ENCODE measurements at places on chromosomes 11 and 22. TPM values are rescaled to one million over a fixed set of nuclear protein-coding genes. Genes with fewer than 3 reads are reported as not detected.

GRCh38 chr11:71192629-71193028 lies 59.7 kb downstream of the SHANK2 start:
- no peak overlapping the region for H3K4me3 ChIP-seq
- no peaks in the 10 kb centered on the region for H3K36me3 ChIP-seq

GRCh38 chr11:119622454-119623143 lies 106.4 kb downstream of the NECTIN1 start:
- H3K27me3 ChIP-seq, result no peaks in the 10 kb centered on the region
- no peaks in the 10 kb centered on the region for H3K4me1 ChIP-seq
- no peak for DNase-seq
- H3K27ac ChIP-seq, result no peak overlapping the region

GRCh38 chr11:134139873-134140331 lies 71.0 kb downstream of the JAM3 start:
- H3K27ac ChIP-seq, result no peak overlapping the region
- no peaks in the 10 kb centered on the region for H3K36me3 ChIP-seq
- no peaks in the 10 kb centered on the region for H3K4me1 ChIP-seq
- H3K4me3 ChIP-seq, result no peak overlapping the region
- DNase-seq, result peak; percentile 56
- no peaks in the 10 kb centered on the region for H3K27me3 ChIP-seq

GRCh38 chr22:20494978-20495860 lies at the start of gene KLHL22:
Gene KLHL22, minus strand, starts transcription at chr22:20495795. Its CDS starts 6,584 bp downstream, at chr22:20489211.
- H3K4me3 ChIP-seq, result peak within 1 kb of the TSS; percentile 78
- peaks cover 17% of the 10 kb centered on the region for H3K4me1 ChIP-seq
- H3K36me3 ChIP-seq, result no peaks in the 10 kb centered on the region

DNA sequence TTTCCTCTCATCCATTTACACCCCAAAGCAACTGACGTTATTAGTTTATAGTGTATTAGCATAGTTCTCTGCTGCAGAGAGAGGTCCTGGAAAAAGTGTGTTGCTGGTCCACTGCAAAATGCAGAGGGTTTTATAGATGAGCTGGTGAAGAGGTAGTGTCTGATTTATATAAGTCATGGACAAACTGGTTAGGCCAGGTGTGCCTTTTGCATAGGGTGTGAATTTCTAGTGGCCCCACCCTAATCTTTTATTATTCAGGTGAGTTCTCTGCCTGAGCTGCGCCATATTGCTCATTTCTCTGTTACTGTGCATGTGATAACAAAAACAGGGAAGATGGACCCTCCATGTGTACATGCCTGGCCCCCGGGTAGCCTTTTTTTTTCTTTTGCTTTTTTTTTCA lies 43.1 kb upstream of the TRIM77 start:
- no peak overlapping the region for H3K4me3 ChIP-seq
- H3K27me3 ChIP-seq, result no peaks in the 10 kb centered on the region
- DNase-seq, result no peak

DNA sequence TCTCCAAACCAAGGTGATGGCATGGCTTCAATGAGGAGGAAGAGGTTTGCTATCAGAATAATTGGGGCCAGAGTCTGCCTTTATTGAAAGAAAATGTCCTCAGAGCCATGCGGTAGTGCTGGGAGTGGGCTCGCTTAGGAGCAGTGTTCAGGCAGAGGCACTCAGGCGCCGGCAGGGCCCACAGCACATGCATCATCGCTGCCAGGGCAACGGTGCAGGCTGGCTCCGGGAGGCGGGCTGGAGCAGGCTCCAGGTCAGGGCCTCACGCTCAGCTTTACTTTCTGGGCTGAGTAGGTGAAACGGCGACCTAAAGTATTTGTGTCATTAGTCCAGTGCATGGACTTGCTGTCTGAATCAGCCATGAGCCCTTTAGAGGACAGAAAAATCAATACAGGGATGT lies 169.9 kb upstream of the CCDC90B start:
- H3K27ac ChIP-seq, result no peak overlapping the region
- peak; percentile 53 for DNase-seq
- H3K27me3 ChIP-seq, result no peaks in the 10 kb centered on the region
- H3K4me1 ChIP-seq, result no peaks in the 10 kb centered on the region

DNA sequence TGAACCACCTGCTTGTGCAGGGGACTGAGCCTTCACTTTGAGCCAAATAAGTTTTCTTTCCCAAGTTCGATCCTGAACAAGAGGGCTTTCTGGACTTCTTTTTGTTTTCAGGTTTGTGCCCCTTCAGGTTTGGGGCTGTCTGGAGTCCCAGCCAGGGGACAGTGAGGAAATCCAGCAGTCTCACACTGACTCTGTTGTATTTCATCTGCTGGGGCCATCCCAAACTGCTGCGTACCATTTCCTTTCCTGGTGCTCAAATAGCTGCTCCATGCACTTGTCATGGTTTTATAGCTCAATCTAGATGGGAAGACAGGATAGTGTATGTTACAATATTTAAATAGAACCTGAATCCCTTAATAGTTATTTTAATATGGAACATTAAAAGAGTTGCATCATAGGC lies 66.3 kb upstream of the IGLL5 start:
- H3K27ac ChIP-seq, result no peak overlapping the region
- DNase-seq, result no peak
- no peaks in the 10 kb centered on the region for H3K4me1 ChIP-seq
- no peak overlapping the region for H3K4me3 ChIP-seq
- H3K27me3 ChIP-seq, result no peaks in the 10 kb centered on the region
- no peaks in the 10 kb centered on the region for H3K36me3 ChIP-seq

DNA sequence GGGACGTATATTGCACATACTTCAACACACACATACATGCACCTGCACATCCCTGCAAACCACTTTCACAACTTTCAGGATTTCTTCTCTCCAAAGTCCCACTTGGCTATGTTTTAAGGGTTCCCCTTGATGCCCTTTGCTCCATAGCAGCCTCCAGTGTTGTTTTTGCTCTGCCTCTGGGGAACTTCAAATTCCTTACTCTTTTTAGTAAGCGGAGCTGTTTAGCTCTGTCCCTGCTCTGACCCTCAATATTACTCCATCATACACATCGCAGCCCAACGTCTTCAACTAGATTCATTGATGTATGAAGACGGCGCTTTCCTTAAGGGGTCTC lies 18.3 kb downstream of the PRR5L start:
- H3K36me3 ChIP-seq, result no peaks in the 10 kb centered on the region
- H3K4me3 ChIP-seq, result no peak overlapping the region
- H3K27ac ChIP-seq, result no peak overlapping the region
- DNase-seq, result no peak

GRCh38 chr11:19389787-19390303 lies 149.1 kb upstream of the E2F8 start:
- H3K36me3 ChIP-seq, result no peaks in the 10 kb centered on the region
- peak; percentile 67 for DNase-seq
- no peak overlapping the region for H3K4me3 ChIP-seq
- H3K27me3 ChIP-seq, result no peaks in the 10 kb centered on the region
- peak overlapping the region; percentile 48 for H3K27ac ChIP-seq

DNA sequence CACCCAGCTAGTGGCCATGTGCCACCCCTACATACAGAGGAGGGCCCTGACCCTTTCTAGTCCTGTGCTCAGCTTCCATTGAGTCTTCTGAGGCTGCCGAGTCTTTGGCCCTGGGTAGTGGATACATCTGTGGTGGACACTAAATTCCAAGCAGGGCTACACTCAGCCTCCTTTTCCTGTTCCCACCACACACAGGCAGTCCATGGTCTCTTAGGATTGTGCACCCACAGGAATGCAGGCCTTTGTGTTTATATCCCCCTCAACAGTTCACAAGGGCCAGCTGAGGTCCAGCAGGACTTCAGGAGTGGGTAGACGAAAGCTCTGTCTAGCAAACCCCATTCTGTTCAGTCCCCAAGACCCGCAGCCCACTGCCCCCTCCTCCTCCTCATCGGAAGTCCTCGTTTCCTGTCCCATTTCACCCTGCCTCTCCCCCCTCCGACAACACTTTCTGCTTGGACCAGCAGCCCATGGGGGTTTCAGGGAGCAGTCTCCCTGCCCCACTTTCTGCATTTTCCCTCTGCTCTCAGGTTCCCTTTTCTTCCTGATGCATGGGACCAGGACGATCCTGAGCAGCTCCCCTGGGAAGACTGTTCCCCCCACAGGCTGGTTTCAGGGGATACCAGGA lies 91.8 kb downstream of the SWAP70 start:
- H3K36me3 ChIP-seq, result peaks cover 4% of the 10 kb centered on the region
- no peak overlapping the region for H3K27ac ChIP-seq
- no peaks in the 10 kb centered on the region for H3K27me3 ChIP-seq
- H3K4me3 ChIP-seq, result no peak overlapping the region

GRCh38 chr11:98561252-98561651 lies 459.5 kb upstream of the CNTN5 start:
- H3K36me3 ChIP-seq, result no peaks in the 10 kb centered on the region
- no peaks in the 10 kb centered on the region for H3K27me3 ChIP-seq
- no peaks in the 10 kb centered on the region for H3K4me1 ChIP-seq
- no peak overlapping the region for H3K4me3 ChIP-seq
- DNase-seq, result no peak

DNA sequence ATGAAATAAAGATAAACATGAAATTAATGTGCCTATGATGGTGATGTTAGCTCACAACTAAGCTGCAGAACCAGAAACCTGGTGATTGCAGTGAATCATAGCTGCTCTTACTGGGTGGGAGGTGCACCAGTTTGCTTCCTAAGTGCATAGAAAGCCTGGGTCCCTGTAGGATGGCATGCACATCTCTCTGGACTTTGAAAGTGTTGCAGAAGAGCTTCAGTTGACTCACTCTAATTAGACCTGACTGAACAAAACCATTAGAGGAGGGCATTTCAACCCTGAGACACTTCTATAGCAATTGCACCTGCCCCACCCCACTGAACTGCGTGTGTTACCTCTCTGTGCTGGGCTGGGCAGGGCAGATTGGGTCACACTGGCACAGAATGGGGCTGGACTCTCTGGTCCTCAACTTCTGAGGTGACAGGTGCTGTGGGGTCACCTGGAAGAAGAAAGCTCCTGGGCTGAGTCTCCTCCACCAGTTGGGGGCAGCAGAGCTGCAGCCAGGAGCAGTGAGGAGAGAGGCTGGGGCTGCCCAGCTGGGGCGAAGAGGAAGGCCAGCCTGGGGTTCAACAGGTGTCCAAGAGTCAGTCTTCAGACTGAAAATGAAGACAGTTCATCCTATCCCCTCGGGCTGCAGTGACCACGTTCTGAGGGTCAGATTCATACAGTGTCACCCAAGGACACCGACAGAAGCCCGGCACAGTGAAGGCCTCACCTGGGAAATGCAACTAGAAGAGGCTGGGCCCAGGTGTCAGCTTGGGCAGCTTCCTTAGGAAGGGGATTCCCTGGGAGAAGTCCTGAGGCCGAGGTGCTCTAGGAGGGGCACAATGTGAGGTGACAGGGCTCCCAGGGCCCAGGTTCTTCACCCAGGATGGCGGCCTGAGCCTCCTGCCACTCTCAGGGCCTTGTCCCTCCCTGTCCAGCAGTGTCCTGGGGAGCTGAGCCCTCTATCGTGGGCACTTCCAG lies 58.1 kb downstream of the GGTLC2 start:
- H3K4me1 ChIP-seq, result no peaks in the 10 kb centered on the region
- H3K27ac ChIP-seq, result no peak overlapping the region
- DNase-seq, result no peak

DNA sequence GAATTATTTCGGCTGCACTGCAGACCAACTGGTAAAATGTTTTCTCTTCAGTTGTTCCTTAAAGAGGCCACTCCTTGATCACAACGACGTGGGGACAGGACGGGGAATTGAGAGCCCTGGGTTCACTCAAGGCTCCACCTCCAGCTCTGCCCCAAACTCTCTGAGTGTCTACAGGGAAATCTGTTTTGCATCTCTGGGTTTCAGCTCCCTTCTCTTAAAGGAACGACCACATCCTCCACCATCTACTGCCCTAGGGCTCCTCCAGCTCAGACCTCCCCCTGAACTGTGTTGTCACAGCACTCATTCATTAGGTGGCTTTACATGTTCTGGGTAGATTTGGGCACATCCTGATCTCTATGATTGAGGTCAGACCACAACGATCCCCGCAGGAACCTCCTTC lies 5.1 kb upstream of the PPFIA1 start:
- DNase-seq, result no peak
- no peaks in the 10 kb centered on the region for H3K36me3 ChIP-seq

GRCh38 chr22:21672107-21672629 lies 6.4 kb downstream of the PPIL2 start:
- no peaks in the 10 kb centered on the region for H3K27me3 ChIP-seq
- DNase-seq, result no peak
- peaks cover 10% of the 10 kb centered on the region for H3K4me1 ChIP-seq
- H3K27ac ChIP-seq, result no peak overlapping the region
- H3K36me3 ChIP-seq, result peaks cover 51% of the 10 kb centered on the region

DNA sequence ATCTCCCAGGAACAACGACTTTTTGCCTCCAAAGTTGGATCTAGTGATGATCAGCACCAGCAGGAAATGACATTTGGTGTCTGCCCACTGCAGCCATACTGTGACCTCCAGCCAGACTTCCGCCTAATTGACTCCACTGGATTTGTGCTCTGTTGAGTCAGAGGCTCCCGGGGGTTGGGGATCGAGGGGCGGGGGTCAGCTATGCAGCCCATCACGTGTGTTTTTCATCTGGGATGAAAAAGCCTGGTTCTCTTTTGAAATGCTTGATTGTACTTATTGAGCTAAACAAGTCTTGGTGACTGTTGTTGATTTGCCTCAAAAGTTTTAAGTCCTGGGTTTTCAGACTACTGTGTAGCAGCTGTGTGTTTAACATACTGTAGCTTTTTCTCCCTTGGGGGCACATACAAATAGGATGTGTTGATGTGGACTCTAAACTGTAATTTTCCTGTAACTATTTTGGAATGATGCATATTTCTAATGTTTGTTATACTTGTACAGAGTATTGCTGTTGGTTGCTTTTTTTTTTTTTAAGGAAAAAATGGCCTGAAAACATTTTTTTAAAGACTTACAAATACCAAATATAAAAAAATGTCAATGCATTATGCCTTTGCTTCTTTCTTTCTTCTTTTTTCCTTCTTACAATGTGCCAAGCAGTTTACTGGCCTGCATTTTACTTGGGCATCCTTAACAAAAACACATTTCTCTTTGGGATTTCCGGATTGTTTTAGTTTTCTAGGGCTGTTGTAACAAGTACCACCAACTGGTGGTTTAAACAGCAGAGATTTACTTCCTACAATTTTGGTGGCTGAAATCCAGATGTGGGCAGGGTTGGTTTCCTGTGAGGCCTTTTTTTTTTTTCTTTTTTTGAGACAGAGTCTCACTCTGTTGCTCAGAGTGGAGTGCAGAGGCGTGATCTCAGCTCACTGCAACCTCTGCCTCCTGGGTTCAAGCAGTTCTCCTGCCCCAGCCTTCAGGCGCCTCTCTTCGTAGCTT lies 46.1 kb upstream of the OR4B1 start:
- H3K4me3 ChIP-seq, result no peak overlapping the region
- no peaks in the 10 kb centered on the region for H3K36me3 ChIP-seq
- H3K4me1 ChIP-seq, result peaks cover 7% of the 10 kb centered on the region
- peak; percentile 23 for DNase-seq
- no peak overlapping the region for H3K27ac ChIP-seq

EHF gene
- total RNA-seq, result 11.3 TPM

PLAAT5 gene
- 0.78 TPM for total RNA-seq

MS4A7 gene
- total RNA-seq, result 44.2 TPM

OR52A1 gene
- not detected for total RNA-seq

SLC25A45 gene
- total RNA-seq, result 16.5 TPM

DNAJB13 gene
- 0.75 TPM for total RNA-seq

IGSF9B gene
- total RNA-seq, result 9.7 TPM

SLCO2B1 gene
- total RNA-seq, result 244 TPM

CBLIF gene
- total RNA-seq, result not detected

UCP3 gene
- total RNA-seq, result 3.5 TPM

SORL1 gene
- 73.8 TPM for total RNA-seq

Measured in thyroid gland (tissue), 4 donors.